NAMALWA (cell line): ENCODE measurements at places on chromosomes 1 and 21.

GRCh38 chr1:212760126-212760823 lies 31.3 kb downstream of the NSL1 start:
- DNase-seq, result peak; percentile 51

GRCh38 chr1:226650236-226650841 lies 88.7 kb downstream of the ITPKB start:
- no peak for DNase-seq

GRCh38 chr1:36515315-36516138 lies 32.8 kb upstream of the CSF3R start:
- no peak for DNase-seq

DNA sequence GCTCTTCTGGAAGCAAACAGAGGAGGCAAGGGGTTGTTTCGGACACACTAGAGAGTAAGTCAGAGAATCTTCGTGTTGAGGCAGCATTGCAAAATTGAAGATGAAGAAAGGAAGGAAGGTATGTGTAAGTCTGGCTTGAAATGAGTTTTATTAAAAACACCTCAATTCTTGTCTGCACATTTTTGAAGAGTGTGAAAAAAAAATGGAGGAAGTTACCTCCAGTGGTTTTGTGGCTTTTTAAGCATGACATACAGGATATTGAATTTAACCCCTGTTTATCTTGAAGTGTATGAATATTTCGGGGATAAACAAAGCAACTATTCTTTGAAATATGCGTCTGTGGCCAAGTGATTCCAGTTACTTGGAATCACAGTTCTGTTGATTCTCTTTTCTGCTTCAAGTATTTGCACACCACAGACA lies 203.2 kb upstream of the SGIP1 start:
- DNase-seq, result peak; percentile 48

DNA sequence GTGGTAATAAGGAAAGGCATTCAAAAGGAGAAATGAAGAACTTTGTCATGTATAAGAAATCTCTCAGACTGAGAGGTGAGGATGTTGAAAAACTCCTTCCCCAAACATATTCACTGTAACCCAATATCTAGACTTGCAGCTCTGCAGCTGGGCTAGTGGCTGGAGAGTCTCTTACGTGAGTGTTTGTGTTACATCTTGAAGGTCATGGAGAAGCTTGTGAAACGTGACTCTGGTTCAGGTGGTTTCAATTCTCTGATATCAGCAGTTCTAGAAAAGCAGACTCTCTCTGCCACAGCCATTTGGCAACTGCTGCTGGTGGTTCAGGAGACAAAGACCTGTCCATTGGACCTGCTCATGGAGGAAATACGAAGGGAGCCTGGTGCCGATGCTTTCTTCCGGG lies 55.0 kb upstream of the EPHA8 start:
- no peak for DNase-seq

GRCh38 chr1:228393268-228393701 lies 13.3 kb downstream of the TRIM11 start:
- peak; percentile 22 for DNase-seq

- DNase-seq, result no peak
Measured at GRCh38 chr1:2610036-2610959, 22.5 kb downstream of the MMEL1 start.

DNA sequence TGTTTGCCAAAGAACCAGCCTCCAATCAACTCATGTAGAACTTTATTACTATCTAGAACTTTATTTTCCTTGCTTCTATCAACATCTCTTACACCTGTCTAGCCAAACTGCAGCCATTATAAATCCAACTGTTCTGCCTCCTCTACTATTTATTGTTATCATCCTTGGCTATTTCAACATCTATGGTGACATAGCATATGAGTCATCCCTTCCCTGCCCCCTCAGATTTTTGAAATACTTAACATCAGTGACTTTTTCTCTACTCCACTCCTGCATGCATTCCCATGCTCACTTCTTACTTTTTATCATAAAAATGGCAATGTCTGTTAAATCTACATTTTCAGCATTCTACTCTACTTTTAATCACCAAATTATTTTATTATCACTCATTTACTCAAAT lies 544.9 kb upstream of the NEGR1 start:
- DNase-seq, result no peak
